ENCODE measurements at places on chromosomes 7 and 10.
A peak's percentile ranks its signal among the peaks of the same experiment; 100 is the strongest.

DNA sequence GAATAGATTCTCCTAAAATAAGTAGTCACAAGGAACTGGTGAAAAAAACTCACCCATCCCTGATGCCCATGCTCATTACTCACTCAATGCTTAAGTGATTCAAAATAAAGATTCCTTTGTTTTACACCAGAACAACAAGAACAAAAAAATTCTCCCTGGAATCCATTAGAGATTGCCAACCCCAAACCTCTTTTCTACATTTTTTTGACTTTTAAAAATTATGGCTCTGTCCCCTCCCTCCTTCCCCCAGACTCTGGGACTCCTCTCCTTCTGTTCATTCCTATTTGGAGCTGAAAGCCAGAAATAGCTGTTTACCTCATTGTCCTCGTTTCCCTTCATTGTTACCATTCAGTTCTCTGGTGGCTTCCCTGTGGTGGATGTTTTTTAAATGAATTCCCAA lies 63.2 kb upstream of the FHIP2A start:
- no peak for DNase-seq

- DNase-seq: peak; percentile 52
Measured at GRCh38 chr7:87934699-87935383, 790 bp downstream of the ADAM22 start.

GRCh38 chr10:129339841-129340240 lies 127.2 kb upstream of the MGMT start:
- DNase-seq: no peak

DNA sequence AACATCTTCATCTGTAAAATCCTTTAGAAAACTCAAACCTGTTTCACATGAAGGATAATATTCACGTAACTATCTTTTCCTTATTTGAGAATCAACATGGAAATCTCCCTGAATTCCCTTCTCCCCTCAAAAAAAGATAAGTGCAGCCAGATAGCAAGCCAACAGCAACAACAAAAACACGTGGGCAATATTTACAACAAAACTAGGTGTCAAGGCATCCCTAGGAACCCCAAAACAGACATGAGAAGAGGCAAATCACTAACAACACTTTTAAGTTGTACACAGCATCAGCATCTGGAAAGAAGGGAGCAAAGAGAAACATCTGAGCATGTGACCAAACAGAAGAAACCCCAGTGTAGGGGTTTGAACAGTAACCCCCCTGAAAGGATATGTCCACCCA lies 12.2 kb downstream of the ARHGAP21 start:
- no peak for DNase-seq

DNA sequence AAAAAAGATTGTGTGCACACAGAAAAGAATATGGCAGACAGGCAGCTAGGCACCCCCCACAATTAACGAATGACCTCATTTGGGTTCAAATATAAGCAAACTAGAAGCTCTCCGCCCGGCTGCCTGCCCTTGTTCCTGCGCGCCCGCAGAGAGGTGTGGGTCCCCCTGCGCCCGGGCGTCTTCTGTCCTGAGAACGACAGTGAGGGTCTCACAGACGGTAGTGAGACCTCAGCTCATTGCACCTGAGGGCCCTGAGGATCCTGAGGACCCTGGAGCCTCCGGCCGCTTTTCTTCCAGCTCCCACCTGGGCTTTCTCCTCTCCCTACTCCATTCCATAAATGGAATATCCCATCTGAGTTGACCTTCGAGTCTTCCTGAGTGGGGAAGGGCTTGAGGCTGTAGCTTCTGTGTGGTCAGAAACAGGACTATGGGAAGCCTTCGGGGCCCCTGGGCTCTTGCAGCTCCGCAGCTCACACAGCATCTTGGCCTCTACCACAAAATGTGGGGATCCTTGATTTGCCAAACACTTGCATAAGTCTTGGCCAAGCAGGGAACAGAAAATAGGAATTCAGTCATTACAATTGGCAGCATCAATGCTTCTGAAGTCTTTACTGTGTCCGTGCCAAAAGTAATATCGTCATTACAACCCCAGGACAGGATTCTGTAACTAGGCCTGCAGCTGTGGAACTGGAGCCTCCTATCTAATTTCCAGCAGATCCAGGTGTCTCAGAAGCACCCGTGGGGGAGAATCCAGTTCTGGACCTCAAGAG lies 43.8 kb downstream of the JAKMIP3 start:
- DNase-seq: no peak

DNA sequence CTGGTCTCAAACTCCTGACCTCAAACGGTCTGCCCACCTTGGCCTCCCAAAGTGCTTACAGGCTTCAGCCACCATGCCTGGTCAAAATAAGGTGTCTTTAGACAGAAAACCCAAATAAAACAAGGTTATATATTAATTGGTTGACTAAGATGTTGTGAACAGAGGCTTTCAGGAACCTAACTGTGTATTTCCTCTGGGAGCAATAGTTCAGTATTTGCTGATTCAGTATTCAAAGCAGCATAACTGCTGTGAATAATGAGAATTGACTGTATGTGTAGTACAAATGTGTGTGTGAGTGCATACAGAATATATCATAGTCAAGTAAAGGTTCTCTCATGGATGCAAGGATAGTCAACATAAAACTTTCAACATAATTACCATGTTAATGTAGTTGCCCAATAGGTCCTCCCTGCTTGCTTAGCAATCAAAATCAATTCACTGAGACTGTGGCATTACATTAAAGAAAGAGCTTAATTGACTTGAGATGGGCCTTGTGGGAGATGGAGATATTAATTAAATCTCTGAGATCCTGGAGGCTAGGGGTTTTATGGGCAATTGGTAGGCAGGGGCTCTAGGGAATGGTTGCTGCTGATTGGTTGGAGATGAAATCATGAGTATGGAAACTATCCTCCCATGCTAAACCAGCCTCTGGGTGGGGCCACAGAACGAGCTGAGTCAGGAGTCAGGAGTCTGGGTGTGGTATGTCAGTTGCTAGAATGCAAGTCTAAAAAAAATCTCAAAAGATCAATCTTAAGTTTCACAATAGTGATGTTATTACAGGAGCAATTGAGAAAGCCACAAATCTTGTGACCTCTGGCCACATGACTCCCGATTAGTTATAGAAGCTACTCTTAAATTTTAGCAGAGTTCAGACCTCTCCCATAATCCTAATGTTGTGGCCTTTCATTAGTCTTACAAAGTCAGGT lies 162.7 kb downstream of the AKR1D1 start:
- no peak for DNase-seq

- DNase-seq: no peak
Measured at GRCh38 chr7:158018971-158019645, 568.5 kb downstream of the PTPRN2 start.

DNA sequence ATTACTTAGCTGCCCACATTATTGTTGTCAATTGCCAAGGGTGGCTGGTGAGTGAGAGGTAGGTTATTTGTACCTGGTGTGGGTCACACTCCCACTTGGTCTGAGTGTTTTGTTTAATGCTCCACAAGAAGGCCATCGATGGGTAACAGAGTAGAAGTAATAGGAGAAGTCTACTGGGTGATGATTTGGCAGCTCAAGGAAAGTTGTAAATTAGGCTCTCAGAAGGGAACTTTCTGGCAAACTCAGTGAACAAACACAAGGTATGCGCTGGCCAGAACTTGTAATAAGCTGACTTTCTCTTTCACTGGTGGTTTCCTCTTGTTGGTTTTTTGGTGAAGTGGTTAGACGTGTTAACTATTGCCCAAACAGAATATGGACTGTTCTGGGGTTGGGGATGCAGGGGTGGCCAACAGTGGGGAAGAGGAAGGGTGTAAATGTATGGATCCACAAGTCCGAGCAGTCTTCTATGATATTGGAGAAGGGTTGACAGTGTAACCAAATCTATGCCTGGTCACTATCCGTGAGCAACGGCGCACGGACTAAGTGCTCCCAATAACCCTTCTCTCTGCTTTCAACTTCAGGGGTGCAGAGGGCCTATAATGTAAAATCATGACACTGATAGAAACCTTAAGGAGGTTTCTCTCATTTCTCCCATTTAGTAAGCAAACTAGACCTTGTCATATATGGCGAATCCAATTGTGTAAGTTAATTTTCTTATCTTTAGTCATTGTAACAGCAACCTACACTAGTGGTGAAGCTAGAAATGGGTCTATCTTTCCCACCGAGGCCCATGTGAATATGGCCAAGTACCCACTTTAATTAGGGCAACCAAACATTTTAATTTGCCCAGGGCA lies 212.8 kb downstream of the PTEN start:
- peak; percentile 27 for DNase-seq

DNA sequence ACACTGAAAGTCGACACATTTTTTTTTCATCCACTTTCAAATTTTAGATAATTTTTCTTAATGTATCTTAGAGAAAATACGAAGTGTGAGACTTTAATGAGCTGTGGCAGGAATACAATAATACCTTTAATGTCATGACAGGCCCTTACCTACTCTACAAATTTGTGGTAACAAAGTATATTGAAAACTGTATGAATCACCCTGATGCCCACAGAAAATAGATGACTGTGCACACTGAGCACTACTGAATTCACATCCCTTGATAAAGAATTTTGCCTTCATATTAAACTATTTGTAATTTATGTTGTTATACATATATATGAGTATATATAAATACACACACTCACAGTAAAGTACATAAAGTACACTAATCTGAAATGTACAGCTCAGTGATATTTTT lies 51.7 kb downstream of the AKR1D1 start:
- no peak for DNase-seq

DNA sequence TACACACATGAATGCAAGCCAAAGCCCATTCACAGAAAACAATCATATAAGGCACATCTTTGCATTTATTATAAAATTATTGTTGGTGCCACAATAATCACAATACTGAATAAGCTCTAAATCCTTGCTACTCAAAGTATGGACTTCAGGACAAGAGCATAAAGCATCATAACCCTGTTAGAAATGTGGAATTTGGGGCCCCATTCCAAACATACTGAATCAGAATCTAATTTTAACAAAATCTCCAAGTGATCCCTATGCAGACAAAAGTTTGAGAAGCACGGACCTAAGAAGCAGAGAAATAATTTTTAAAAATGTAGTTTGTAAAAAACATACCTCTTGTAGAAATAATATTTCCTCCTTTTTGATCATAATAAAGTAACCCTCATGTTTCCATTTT lies 199.2 kb downstream of the IMMP2L start:
- DNase-seq: no peak

- DNase-seq: no peak
Measured at GRCh38 chr10:125609859-125610258, 73.1 kb downstream of the TEX36 start.

GRCh38 chr10:112004075-112004474 lies 179.5 kb downstream of the GPAM start:
- DNase-seq: no peak

DNA sequence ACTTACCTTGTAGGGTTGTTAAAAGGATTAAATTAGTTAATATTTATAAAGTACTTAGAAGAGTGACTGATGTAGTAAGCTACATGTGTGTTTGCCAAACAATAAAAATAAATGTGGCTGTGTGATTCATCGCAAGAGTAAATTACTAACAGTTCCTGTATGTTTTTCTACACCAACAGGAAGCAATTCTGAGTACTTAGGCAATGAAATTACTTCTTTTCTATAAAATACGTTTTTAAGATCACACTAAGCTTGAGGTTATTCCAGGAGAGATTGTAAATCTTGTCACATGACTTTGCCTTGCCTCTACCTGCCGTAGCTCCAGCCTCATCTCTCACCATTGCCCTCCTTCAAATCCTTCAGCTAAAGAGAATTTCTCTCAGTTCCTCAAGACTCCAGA lies 18.1 kb upstream of the GSTK1 start:
- DNase-seq: no peak

GRCh38 chr10:92291616-92291865 lies 574 bp downstream of the MARCHF5 start:
- no peak for DNase-seq

DNA sequence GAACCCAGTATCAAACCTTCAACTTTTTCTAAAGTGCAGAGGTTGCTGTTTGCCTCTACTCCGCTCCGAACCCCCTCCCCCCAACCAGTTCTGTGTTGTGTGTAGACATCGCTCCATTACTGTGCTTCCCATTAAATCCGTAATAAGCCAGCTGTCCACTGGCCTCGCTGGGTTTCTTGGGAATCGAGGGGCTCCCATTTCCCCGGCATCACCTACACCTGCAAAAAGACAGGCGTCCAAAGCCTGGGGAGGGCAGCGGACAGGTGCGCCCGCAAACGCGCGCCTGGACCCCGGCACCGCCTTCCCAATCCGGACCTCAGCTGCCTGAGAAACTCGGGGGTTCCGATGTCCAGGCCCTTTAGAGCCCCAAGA lies 631 bp downstream of the RTKN2 start:
- DNase-seq: no peak

GRCh38 chr7:144545330-144545729 lies 141.8 kb upstream of the NOBOX start:
- DNase-seq: no peak

GRCh38 chr7:102426268-102427018 lies 6.9 kb upstream of the ORAI2 start:
- DNase-seq: peak; percentile 81

DNA sequence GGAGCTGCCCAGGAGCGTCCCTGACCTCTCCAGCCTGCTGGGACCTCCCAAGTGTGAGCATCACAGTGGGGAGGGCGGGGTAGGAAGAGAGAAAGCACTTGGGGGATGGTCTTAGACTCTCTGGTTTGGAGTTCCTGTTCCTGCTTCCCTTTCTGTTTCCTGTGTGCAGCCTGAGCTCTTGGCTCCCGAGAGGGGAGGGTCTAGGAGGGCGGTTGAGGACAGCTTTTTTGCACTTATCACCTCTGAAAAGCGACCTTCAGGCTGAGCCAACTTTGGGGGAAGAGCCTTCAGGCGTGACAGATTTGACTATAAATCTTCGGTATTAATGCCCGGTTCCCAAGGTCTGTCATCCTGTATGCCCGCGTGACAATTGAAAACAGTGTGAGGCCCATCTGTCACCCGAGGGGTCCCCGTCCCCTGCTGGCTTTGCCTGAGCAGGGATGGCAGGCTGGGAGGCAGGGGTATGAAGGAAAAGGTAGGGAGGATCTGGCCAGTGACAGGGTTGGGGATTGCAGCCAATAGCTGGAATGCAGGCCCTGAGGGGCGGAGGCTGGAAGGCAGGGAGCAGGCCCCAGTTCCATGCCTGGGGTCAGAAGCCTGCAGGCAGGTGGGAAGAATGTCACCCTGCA lies 78.6 kb downstream of the CDH23 start:
- DNase-seq: no peak

DNA sequence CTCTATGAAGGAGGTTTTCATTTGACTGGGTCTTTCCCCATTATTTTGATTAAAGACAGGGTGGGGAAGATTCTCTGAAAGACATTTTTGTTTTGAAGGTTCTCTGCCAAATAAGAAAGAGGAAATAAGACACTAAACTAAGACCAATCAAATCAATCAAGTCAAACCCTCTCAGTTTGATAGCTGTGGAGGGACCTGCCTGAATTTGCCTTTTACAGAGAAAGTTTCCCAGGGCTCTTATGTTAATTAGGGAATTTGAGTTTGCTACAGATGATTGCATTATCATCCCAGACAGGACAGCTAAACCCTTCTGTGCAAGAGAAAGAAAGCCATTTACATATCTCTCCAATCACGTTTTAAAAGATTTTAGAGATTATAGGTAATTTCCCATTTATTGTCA lies 80.0 kb downstream of the CSTF2T start:
- DNase-seq: peak; percentile 5

DNA sequence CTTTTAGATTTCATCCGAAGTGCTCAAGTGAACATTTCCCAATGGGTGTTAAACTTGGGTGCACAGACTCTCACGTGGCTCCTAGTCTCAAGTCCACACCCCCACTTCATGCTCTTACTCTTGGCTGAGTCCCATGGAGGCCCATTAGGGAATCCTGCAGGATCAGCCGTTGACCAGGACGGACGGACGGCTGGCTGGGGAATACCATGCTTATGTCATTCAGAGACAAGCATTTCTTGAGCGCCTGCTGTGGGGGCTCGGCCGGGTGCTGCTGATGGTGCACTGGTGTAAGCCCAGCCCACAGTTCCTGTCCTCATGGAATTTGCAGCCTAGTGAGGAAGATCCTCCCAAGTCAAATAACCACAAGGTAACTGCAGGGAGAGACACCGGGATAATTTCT lies 44.7 kb downstream of the PITRM1 start:
- DNase-seq: no peak
